ENCODE measurements at places on chromosomes 4 and X. TPM values are rescaled to one million over a fixed set of nuclear protein-coding genes. Genes with fewer than 3 reads are reported as not detected.

The PDZD11 gene
- 36.2 TPM for total RNA-seq

The MAGEB5 gene
- total RNA-seq: not detected

The SH3D19 gene
- 29.5 TPM for total RNA-seq

The MAGEB10 gene
- not detected for total RNA-seq

The KCNE5 gene
- 0.09 TPM for total RNA-seq

The TLR6 gene
- total RNA-seq: 1.1 TPM

The ALPK1 gene
- total RNA-seq: 8.3 TPM

The TRO gene
- 2.2 TPM for total RNA-seq

The TMPRSS11D gene
- total RNA-seq: not detected

The FANCB gene
- 4.0 TPM for total RNA-seq

The MAGEB17 gene
- total RNA-seq: 0.19 TPM
